ENCODE measurements at places on chromosomes 2 and 18.

DNA sequence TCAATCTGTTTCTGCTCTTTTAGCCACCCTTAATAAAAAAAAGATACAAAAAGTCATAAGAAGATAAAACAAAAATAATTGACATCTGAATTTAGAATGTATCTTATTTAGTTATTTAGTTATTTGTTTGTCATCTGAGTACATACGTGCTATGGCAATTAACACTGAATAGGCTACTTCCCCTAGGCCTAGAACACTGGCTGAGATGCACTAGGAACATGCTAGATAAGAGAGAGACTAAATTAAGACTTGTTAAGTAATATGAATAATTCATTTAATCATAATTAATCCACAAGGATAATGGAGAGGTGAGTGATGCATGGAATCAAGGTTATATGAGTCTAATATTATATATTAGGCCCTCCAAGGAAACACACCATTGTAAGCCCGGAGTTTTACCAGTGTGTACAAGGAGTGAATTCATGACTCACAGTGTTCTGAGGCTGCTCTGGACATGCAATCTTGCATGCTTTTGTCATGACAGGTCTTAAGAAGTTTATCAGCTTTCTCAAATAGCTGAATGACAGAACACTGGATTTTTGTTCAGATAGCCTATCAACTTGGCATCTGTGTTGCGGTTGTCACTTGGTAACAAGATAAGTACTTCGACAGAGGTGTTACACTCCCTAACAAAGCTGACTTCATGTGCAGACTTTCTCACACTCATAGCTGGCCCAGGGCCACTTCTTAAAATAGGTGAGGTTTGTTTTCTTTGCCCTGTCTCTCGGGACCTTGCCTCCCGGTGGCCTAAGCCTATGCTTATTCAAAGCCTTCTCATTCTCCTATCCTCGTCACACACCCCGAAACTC lies 5.0 kb upstream of the SERPINB2 start:
- no peak for DNase-seq

DNA sequence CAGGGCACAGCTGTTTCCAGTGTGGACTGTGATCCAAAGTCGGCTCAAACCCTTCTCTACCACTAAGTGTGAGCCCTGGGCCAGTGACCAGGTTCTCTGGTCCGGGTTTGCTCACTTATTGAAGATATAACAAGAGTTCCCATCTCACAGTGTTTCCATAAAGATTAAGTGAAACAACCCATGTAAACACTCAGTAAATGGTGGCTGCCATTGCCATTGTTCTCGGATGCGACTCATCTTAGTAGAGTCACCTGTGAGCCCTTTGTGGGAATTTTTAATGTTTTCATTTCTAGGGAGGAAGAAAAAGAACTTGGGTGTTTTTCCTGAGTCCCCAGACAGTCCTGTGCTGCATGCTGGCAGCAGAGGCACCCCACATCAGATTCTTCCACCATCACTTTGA lies 53.4 kb downstream of the TPGS2 start:
- no peak for DNase-seq

GRCh38 chr18:56891116-56891515 lies 240.0 kb downstream of the WDR7 start:
- no peak for DNase-seq

DNA sequence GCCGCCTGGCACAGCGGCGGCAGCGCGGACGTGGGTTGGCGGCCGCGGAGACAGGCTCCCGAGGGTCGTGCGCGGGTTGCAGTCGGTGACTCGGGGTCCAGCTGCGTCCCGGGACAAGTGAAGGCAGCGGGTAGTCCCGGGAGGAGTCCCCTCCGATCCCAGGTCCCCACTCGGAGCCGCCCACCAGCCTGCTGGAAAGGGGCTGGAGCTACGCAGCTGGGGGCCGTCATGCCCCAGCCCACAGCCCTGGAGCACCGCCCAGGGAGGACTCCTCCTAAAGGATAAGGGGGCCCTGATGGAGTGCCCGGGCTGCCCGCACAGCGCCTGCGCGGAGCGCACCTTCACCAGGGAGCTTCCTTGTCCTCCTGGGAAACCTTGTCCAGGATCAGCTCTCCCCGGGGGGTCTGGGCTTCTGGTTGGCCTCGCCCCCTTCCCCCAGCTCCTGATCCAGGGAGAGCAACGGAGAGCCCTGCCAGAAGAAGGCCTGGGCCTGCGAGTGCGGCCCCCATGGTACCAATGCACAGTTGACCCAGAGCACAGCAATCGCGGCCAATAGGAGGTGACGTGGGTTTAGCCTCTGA lies 25.9 kb upstream of the ALPP start:
- DNase-seq = no peak

DNA sequence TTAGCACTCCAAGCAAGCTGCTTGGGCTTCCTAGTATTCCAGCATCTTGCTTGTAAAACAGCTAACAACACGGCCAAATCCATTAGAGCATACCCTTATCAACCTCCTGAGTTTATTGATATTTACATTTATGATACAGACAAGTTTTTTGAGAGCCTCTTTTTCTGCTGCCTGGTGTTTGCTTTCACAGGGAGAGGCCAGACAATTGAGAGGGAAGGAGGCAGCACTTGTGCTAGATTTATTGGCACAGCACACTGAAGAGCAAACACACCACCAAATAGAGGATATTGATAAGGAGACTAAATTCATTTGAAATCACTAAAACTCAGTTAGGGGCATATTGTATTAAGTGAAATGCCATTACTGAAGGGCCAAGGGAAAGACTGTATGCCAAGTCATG lies 1142.3 kb upstream of the FANCL start:
- no peak for DNase-seq

All from stimulated activated CD4-positive, alpha-beta T cell treated with anti-CD3 and anti-CD28 coated beads, Interleukin-1b, Interleukin-23, amount 100 ng/mL, for 24 hours (primary cell).